ENCODE measurements at places on chromosomes 3 and 15. TPM values are rescaled to one million over a fixed set of nuclear protein-coding genes. Genes with fewer than 3 reads are reported as not detected.

Gene IGSF11
- total RNA-seq: not detected

Gene PTPN23
- total RNA-seq: 18.0 TPM

Gene CD200R1
- not detected for total RNA-seq

Gene CD200
- total RNA-seq: 0.11 TPM

Gene C2CD4A
- total RNA-seq: not detected

Gene CLDN11
- 4.8 TPM for total RNA-seq

Gene ARID3B
- 7.9 TPM for total RNA-seq

Gene CCR8
- total RNA-seq: not detected

Gene NR1I2
- total RNA-seq: not detected

Gene P2RY1
- 1.8 TPM for total RNA-seq

Gene CCDC80
- 25.0 TPM for total RNA-seq

Gene EXD1
- not detected for total RNA-seq

Gene C3orf22
- total RNA-seq: not detected

Gene FAM227B
- total RNA-seq: 2.5 TPM

Gene ROPN1B
- total RNA-seq: not detected

Gene IL17RC
- 25.9 TPM for total RNA-seq

Gene ZIC4
- total RNA-seq: not detected

Gene ZNF80
- total RNA-seq: not detected

Gene PLXNB1
- 73.4 TPM for total RNA-seq

Gene GASK1A
- 0.99 TPM for total RNA-seq

Gene FBXW12
- total RNA-seq: not detected

Gene GPR171
- total RNA-seq: not detected

Gene FHIT
- total RNA-seq: 3.7 TPM

Gene ZPLD1
- total RNA-seq: 0.46 TPM

Gene SLC6A20
- total RNA-seq: 0.51 TPM

Gene HTR3E
- total RNA-seq: not detected

Gene SI
- total RNA-seq: not detected

Gene CCDC39
- not detected for total RNA-seq

Gene RTP1
- total RNA-seq: not detected

Gene CYP8B1
- not detected for total RNA-seq

Gene TLR9
- total RNA-seq: not detected

Gene GOLGA8T
- 0.10 TPM for total RNA-seq

Gene LRRC28
- total RNA-seq: 14.3 TPM

Gene PARP15
- total RNA-seq: 0.35 TPM

Gene CCR1
- not detected for total RNA-seq

Gene RBMS3
- 11.1 TPM for total RNA-seq

Gene JMJD7
- 15.5 TPM for total RNA-seq

Gene MLF1
- total RNA-seq: 11.6 TPM

Gene A4GNT
- not detected for total RNA-seq

Gene DISP2
- 0.65 TPM for total RNA-seq

Gene EPHA3
- total RNA-seq: 0.04 TPM

Gene NR2E3
- 0.65 TPM for total RNA-seq

Gene GRAMD2A
- 2.3 TPM for total RNA-seq

Gene DLEC1
- not detected for total RNA-seq

Gene PAK2
- 63.3 TPM for total RNA-seq

Gene GMPS
- total RNA-seq: 97.1 TPM

Gene LRTM1
- total RNA-seq: not detected

Gene CSPG4
- 6.0 TPM for total RNA-seq

Gene POPDC2
- 0.39 TPM for total RNA-seq

Data from foreskin keratinocyte (primary cell).